Daoy (cell line): ENCODE measurements at places on chromosomes 7 and 10. TPM values are rescaled to one million over a fixed set of nuclear protein-coding genes. Genes with fewer than 3 reads are reported as not detected.

GRCh38 chr10:83957168-83957947 lies 182.0 kb upstream of the GHITM start:
- DNase-seq, result no peak

DNA sequence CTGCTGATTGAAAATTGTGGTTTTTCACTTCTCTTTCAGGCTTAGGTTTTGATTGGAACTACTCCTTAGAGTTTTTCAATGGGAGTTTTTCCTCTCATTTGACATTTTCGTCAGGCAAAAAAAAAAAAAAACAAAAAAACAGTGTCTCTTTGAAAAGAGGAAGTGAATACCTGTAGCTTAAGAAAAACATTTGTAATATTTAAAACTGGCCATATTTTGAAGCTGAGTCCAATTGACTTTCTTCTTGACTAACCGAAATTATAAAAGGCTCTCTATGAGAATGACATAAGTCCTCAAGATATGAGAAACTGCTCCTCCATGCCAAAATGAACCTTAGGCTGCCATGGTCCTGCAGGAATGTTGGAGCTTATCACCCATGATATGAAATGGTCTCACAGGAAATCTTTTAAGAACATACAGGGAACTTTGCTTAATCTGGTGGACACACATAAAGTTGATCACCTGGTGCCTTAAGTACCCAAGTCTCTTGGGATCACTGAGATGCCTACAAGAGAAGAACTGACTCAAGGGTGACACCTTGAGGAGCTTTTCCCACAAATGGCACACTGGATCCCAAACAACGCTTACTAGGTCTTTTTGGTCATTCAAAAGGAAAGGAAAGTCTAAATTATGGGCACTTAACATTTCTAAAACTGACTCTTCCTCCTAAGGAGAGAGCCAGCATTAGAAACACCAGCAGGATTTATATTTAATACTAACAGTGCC lies 263.4 kb downstream of the CDC14C start:
- no peak for DNase-seq

DNA sequence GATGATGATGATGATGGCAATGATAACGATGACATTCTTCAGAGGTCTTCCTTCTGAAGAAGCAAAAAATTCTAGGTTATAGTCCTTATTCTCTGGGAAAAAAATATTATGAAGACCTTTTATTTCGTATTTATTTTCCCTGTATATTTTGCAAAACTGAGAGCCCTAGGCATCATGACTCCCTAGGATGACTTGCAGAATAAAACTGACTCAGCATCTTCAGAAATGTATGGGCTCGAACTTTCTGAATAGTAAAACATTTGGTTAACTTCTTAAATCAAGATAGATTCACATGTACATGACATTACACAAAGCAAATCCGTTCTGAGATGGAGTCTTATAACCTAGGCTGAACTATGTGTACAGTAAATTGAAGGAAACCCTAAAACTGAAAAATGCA lies 29.4 kb downstream of the DKK1 start:
- DNase-seq, result no peak

DNA sequence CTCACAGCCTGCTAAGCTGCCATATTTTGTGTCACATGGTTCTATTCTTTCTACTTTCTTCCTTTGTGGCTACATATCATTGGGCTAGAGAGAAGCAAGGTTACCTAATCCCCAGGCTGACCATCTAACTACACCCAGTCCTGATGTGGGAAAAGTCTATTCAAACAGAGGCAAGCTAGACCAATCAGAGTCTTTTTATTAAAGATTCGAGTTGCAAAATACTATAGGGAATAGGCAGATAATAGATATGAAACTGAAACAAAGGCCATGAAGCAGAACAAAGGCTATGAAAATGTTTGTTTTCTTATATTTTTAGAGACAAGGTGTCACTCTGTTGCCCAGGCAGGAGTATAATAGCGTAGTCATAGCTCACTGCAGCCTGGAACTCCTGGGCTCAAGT lies 36.7 kb downstream of the MTERF1 start:
- no peak for DNase-seq

- DNase-seq, result no peak
Observed at GRCh38 chr7:21461282-21461681, 33.4 kb downstream of the SP4 start.

DNA sequence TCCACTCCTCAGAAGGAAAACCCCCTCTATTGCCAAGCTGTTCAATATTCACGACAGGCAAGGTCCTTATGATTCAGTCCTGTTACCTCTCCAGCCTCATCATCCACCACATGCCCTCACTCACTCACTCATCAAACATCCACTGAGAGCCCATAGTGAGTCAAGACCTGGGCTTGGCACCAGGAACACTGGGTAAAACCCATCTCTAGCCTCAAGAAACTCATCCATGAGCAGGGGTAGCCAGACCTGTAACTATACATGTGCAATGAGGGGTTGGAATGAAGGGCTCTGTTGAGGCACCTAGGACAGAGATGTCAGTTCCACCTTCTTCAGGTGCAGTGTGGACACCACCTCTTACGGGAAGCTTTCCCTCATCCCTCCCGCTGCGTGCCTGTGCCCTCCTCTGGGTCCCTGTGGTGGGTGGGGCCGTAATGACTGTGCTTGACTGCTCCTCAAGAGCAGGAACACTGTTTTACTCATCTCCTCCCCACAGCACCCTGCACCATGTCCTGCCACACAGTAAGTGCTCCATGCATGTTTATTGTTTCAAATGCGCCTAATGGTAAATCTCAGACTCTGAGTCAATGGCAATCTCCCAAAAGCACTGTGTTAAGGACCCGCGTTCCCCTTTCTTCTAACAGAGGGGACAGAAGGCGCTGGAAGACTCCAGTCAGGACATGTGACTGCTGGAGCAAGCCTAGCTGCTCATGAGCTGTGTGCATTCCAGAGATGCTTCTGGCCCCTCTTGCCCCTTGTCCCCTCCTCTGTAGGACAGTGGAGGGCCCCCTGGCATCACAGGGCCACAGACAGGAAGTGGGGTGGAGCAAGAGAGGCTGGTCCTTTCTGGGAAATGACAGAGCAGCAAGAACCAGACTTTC lies 95.4 kb downstream of the HIPK2 start:
- peak; percentile 91 for DNase-seq

GRCh38 chr10:72483471-72483870 lies 128.8 kb upstream of the DNAJB12 start:
- DNase-seq, result no peak

- no peak for DNase-seq
Observed at GRCh38 chr10:101645659-101646058, 49.3 kb downstream of the FBXW4 start.

DNA sequence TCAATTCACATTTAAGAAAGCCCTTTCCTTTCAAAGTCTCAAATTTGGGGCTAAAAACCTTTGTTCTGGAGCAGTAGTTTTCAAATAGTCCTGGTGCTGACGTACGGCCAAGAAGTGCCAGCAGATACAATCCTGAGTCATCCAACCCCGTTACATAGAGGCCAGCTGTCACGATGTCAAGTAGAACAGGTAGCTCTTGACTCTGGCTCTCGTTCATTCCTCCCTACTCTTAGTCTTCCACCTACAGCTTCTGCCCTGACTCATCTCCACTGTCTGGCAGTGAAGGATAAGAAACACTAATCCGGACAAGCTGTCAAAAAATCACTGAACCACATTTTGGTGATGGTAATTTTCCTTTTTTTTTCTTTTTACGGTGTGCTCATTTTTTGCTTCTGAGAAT lies 132.4 kb upstream of the PTN start:
- DNase-seq, result no peak

- no peak for DNase-seq
Observed at GRCh38 chr10:22244855-22245254, 27.0 kb upstream of the EBLN1 start.

DNA sequence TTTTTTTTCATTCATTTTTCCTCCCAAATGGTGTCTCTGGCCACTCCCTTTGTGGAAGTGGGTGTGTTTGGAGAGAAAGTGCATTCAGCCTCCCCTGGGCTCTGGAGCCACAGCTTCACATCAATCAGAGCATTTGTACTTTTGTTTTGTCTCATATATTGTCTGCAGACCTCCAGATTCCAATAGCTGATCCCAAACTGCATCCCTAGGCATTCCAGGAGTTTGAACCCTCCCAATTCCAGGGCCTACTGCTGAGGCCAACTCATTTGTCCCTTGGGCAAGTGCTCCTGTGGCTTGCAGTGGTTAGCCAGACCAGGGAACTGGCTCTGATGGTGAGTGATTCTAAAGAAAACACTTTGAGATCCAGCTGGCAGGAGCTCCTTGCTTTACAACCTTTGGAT lies 163.3 kb downstream of the IPMK start:
- no peak for DNase-seq

GRCh38 chr7:80017101-80017698 lies 117.4 kb upstream of the GNAI1 start:
- DNase-seq, result no peak

DNA sequence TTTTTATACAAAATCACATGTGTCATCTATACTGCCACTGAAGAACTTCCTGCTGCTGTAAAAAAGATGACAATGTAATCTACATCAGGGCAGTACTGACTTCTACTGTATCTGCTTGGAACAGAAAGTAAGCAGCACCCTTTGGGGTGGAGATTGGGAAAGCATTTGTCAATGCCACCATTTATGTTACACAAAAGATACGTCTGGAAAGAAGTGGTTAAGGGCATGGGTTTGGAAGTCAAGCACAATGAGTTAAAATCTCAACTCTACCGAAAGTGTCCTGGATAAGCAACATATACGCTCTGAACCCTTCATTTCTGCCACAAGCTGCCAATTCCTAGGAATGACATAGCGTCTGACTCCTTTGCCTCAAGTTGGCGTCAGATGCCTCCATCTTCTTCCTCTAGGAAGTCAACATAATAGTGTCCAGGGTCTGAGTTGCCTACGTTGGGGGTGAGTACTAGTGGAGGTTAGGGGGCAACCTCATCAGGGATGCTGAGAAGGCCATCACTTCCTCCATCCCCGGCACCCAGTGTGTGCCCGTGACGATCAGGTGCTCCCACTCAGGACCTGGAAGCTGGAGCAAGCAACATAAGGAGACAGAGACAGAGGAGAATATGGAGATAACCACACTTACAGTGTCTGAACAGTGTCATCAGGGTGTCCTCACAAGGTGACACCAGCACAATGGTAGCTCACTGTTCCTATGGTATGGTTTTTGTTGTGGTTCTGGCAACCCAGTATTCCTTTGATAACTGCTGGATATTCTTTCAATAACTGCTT lies 58.3 kb downstream of the SGMS1 start:
- DNase-seq, result no peak

GRCh38 chr10:81548160-81548559 lies 326.8 kb upstream of the NRG3 start:
- DNase-seq, result no peak

GRCh38 chr10:112628951-112629609 lies 182.1 kb downstream of the VTI1A start:
- no peak for DNase-seq

GRCh38 chr10:131706476-131706875 lies 194.3 kb upstream of the PPP2R2D start:
- no peak for DNase-seq

The HOXA11 gene
- total RNA-seq, result 7.7 and 8.2 TPM in 2 replicates

The RAB19 gene
- not detected in 2 replicates for total RNA-seq

The UBE2D1 gene
- 11.7 and 15.5 TPM in 2 replicates for total RNA-seq

The MOGAT3 gene
- total RNA-seq, result not detected in 2 replicates

The MINDY3 gene
- 21.2 and 24.7 TPM in 2 replicates for total RNA-seq

The CALHM3 gene
- 0.29 TPM in 1 of 2 replicates, not detected in the other for total RNA-seq

The CHST12 gene
- total RNA-seq, result 6.3 and 7.6 TPM in 2 replicates

The C7orf33 gene
- not detected in 2 replicates for total RNA-seq

The LBX1 gene
- 0.06 TPM in 1 of 2 replicates, not detected in the other for total RNA-seq

The MTPN gene
- 73.8 and 77.8 TPM in 2 replicates for total RNA-seq

The OR2A42 gene
- total RNA-seq, result not detected in 2 replicates
